ENCODE measurements at places on chromosomes 16 and 17.

DNA sequence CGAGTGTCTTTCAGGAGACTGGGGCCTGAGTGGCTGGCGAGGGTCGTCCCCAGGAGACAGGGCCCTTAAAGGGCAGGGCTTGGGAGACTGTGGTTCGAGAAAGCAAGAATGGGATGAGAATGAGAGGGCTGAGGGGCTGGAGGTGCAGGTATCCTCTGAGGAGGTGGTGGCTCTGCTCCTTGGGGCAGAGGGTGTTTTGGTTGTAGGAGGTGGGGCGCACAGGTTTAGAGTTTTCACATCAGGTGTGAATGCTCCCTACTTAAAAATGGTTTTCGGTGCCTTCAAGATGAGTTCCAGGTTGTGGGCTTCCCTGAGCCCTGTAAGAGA, 430 bp downstream of the BCAS3 start:
- DNase-seq: no peak

DNA sequence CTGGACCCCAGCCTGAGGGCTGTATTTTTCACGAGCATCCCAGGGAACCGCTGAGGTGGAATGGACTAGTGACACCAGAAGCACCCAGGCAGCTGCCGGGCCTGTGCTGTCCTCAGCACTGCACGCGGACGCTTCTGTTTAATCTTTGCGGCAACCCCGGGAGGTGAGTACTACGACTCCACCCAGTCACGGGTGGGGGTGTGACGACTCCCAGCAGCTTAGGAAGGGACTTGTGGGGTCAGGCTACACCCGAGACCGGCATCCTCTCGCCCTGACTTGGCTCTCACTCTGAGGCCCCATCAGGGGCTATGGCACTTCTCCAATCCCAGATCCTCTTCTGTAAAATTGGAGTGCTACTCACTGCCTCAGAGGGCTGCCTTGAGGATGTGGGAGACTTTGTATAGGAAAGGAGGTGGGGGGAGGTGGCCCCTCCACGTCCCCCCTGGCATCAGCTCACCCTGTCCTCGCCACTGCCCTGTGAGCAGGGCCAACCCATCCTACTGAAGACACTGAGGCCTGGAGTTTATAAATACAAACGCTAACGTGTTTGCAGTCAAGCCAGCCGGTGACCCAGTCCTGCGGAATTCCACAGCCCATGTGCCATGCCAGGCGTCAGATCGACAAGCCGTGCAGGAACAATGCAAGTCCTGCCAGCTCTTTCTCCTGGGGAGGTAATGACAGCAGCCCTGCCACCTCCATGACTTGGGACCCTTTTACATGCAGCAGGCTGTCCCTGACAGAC, 44.4 kb downstream of the PPL start:
- DNase-seq: no peak

DNA sequence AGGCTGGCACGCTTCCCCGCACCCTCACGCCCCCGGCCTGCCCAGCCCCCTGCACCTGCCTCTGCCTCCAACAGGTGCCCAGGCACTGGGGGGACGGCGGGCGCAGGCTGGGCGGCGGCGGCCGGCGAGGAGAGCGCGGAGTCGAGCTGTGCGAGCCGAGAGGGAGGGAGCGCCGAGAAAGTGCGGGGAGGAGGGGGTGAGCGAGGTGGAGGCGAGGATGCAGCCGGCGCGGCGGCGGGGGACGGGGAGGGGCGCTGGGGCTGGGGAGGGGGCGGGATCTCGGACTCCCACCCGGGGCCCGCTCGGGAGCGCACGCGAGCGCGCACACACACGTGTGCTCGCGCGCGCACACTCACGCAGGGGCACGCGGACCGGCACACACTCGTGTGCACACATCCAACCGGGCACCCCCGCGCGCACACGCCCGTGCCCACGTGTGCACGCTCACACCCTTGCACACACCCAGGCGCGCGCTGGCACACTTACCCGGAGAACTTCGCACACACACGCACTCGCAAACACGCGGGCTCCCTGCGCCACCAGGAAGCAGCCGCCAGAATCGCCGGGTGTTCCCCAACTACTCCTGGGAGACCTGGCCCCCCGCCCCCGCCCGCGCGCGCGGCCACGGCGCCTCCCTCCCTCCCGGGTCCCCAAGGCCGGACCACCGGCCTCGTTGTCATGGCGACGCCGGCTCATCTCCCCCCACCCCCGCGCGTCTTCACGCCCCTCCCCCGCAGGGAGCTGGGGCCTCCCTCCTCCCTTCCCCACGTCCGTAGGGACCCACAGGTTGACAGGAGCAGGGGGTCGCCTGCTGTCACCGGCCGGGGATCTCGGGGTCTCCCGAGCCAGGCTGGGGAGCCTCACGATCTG, at the start of gene DOC2A:
DOC2A (minus strand) TSS at position 184 of the 870 bp plus-strand sequence. CDS start 805 bp downstream, outside the sequence.
- DNase-seq: no peak

DNA sequence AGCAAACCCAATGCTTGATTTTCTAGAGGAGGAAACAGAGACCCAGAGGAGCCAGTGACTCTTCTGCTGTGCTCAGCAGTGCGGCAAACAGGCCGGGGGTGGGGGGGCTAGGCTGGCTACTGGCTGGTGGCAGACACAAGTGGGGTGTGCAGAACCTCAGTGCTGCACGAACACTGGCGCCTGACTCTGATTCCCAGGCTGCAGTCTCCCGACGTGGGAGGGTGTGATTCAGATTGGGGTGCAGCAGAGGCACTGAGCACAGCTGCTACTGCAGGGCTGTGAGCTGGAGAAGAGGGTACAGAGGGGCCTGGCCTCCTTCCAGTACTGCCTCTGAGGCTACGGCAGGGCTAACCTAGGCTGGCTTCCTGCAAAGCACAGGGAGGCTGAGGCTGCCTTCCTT, 8.1 kb downstream of the RPL19 start:
- DNase-seq: no peak

DNA sequence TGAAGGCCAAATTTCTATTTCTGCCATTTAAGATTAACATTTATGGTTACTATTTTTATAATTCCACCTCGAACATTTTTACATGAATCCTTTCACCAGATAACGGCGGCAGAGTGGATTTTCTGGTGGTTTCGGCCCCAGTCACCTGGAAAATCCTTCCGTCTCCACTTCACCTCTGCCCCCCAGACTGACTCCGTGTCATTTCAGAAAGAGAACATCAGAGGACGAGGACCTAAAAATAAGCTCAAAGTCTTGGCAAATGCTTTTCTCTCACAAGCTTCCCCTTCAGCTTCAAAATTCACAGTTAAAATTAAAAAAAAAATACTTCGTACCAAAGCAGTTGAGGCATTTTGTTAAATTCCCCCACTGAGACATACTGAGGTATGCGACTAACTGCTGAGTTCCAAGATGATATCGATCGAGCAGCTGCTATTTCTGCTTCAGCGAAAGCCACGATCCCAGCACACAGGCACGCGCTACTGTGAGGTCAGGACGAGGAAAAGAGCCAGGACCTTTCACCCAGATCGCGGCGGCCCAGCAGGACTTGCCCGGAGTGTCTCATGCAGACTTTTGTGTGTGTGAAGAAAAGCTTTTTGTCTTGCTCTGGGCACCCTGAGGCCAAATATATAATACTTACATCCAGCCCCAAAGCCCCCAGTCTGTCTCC, 36.8 kb downstream of the ASPA start:
- DNase-seq: no peak

GRCh38 chr17:3526971-3527370, 30.6 kb downstream of the TRPV3 start:
- DNase-seq: no peak

DNA sequence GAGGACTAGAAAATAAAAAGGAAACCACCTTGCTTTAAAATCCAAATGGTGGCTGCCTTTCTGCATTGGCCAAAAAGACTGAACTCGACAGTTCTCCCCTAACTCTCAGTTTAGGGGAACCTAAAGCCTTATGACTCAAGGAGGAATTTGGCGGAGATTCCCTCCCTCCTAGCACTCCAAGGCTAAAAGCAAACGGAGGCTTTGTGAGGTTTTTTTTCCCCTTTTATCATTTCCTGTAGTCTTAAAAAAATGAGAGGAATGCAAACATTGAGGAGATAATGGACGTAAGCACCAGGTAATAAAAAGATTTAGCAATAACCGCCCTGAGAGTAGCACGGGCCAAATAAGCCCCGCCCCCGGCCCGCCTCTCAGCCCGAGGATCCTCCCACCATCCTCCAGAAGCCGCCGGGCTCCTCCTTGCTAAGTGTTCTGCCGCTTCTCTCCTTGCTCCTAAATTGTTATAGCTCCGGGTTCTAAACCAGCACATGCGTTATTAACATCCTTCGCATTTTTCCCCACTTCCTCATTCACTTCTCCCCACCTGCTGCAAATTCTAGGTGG, 5.8 kb upstream of the KIFC3 start:
- no peak for DNase-seq

DNA sequence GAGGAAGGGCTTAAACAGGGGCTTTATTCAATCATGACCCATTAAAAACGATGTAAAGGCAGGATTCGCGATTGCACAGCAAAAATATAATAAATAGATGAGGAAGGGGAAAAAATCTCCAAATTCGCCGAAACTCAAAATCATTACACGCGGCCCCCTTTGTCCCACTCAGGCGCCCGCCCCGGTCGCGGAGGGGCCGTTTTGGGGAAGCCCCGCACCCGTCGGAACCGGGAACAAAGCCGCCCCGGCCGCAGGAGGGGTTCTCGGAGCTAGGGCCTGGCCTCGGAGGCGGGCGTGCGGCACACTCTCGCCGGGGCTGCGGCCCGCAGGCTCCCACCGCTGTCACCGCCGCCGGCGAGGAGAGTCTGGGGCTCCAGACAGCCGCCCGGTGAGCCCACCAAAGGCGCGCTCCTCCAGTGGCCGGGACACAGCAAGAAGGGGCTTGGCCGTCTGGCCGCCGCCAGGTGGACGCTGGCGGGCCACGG, 521 bp downstream of the C16orf87 start:
- no peak for DNase-seq

GRCh38 chr17:68760141-68760475, 158.9 kb upstream of the FAM20A start:
- no peak for DNase-seq

DNA sequence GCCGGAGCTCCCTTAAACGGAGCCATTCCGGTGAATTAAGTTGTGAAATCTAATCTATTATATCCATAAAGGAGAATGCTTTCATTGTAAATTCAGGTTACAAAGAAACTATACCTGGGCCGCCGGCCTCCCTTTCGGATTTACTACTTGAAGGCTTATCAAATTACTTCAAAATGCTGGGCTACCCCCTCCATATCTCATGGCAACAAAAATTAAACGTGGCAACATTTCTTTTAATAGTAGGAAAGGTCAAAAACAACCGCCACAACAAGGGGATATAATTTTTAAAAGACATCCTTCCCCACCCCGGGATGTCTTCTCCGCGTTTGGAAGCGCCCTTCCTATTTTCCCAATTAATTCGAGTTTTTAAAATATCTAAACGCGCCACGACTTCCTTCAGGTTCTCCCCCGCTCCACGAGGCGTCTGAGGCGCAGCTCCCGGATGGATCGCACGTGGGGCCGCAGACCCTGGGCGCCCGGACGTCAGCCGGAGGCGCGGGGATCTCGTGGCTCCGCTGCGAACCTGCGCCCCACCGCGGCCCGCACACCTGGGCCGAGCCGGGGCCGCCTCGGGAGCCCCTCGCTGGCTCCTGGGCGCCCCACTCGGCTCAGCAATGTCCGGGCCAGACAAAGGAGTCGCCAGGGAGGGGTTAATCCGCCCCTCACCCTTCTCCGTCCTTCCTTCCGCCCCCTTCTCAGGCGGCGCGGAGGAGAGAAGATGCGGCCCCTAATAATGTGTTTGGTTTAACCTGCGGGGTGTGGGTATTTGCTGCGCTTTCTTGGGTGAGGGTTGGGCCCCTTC, 47.4 kb upstream of the SLC38A10 start:
- no peak for DNase-seq

DNA sequence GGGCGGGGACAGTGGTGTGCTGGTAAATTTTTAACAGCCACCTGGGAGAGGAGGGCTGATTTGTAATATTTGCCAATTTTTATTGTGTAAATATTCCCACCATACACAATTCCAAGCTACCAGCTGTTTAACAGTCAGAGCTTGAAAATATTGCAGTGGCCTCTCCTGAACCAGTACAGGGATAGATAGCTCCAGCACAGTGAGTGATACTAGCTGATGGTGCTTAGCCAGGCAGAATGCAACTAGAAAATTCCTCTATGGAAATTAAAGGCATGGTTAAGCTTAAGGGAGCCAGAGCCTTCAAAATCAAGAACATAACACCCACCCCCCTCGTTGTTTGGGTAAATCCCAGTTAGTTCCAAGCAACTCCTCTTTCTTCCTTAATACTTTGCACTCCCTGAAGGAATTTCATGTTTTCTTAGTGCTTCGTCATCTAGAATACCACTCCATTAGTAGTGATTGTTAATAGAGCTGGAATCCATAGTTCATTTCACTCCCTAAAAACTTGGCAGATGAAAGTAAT, 96.6 kb downstream of the CYB561 start:
- no peak for DNase-seq

GRCh38 chr17:59338498-59338897, 7.0 kb downstream of the YPEL2 start:
- no peak for DNase-seq

DNA sequence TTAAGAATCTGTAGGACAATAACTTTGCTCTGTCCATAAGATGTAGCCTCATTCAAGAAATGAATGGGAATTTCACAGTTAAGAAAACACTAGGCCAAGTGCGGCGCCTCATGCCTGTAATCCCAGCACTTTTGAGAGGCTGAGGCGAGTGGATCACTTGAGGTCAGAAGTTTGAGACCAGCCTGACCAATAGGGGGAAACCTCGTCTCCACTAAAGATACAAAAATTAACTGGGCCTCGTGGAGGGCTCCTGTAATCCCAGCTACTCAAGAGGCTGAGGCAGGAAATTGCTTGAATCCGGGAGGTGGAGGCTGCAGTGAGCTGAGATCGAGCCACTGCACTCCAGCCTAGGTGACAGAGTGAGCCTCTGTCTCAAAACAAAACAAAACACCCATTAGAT, 19.9 kb upstream of the RSL1D1 start:
- no peak for DNase-seq

GRCh38 chr17:67689534-67690177, 28.1 kb upstream of the NOL11 start:
- DNase-seq: no peak

GRCh38 chr16:84569382-84569987, 48.4 kb downstream of the COTL1 start:
- DNase-seq: no peak

GRCh38 chr16:11140098-11140375, 116.0 kb downstream of the SOCS1 start:
- DNase-seq: no peak

DNA sequence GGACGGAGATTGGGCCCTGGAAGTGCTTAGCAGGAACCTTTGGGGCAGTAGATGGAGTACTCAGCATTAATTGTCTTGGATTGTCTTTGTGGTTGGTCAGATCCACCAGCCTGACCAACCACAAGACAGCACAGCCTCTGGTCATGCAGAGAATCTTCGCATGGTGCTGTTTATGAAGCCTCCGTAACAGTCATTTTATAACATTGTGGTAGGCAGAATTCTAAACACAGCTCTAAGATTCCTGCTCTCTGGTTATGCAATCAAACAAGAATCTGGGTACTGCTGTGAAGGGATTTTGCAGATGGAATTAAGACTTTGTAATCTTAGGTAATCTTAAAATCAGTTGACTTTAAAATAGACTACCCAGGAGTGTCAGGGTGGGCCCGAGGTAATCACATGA, 312.2 kb upstream of the GOT2 start:
- no peak for DNase-seq

DNA sequence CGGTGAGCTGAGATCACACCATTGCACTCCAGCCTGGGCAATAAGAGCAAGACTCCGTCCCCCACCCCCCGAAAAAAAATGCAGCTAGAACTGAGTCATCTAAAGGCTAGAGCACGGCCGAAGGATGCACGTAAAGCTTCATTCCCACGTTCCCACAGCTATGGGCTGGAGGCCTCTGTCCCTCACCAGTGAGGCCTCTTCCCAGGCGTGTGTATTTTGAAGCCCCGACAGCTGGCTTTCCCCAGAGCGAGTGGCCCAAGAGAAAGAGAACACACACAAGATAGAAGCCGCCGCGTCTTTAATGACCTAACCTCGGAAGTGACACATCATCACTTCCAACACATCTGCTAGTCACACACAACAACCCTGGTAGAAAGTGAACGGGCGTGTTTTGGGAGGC, 6.6 kb upstream of the KCTD5 start:
- no peak for DNase-seq
